ENCODE measurements at places on chromosomes 2 and 18. TPM values are rescaled to one million over a fixed set of nuclear protein-coding genes. Genes with fewer than 3 reads are reported as not detected.

Gene RTP5
- total RNA-seq: not detected

Gene ST8SIA3
- not detected for total RNA-seq

Gene AQP4
- total RNA-seq: 301 TPM

Gene TLK1
- 58.2 TPM for total RNA-seq

Gene KLHL41
- total RNA-seq: 0.68 TPM

Gene KLHL29
- total RNA-seq: 12.9 TPM

Gene C2orf92
- total RNA-seq: 15.1 TPM

DNA sequence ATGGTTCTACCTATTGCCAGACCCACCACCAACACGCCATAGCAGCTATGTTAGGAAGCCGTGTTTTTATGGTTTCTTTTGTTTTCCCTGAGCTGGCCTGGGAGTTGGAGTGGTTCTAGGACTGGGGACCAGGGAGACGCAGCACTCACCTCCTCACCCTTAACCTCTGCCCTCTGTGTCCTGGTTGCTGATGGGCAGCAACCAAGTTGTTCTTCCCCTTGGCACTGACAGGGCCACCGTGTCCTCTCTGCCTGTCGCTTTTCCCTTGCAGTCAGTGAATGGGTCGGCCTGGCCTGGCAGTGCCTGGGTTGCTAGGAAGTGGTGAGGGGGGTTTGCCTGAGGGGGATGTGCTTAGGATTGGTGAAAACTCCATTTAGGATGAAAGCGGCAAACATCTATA, 197.1 kb upstream of the GATA6 start:
- DNase-seq: no peak

DNA sequence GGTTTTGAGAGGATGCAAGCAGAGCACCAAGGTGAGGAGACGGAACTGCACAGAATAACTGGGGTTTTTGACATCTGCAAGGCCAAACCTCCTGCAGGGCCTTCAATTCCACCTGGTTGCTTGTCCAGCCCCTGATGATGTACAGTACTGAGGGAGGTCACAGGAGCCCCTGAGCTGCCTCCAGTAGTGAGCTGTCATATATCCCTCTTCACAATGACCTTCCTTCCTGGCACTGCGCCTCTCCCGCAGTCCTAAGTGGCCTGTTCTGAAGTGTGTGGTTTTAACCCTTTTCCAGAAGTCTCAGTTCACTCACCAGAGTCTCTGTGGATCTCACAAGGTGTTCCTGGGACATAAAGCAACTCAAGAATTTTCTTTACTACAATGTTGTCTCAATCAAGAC, 45.3 kb downstream of the LRRTM1 start:
- no peak for DNase-seq

GRCh38 chr18:2223849-2224248, 347.5 kb downstream of the METTL4 start:
- no peak for DNase-seq

- no peak for DNase-seq
Observed at GRCh38 chr18:6650747-6651146, 78.8 kb upstream of the ARHGAP28 start.

DNA sequence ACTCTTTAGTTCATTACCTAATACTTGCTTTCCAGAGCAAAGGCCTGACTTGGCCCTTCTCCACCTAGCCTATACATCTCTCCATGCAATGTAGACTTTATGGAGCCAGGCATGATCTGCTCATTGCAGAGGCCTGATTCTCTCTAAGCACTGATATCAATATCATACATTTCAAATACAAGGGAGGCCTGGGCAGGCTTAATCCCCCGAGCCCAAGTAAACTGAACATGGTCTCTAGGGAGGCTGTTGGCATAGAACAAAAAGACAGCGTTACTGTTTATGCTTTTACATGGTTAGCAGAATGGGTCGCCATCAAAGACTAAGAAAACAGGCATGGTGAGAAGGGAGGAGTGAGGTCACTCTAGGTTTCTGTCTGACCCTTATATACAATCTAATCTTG, 695.1 kb downstream of the ZEB2 start:
- no peak for DNase-seq

DNA sequence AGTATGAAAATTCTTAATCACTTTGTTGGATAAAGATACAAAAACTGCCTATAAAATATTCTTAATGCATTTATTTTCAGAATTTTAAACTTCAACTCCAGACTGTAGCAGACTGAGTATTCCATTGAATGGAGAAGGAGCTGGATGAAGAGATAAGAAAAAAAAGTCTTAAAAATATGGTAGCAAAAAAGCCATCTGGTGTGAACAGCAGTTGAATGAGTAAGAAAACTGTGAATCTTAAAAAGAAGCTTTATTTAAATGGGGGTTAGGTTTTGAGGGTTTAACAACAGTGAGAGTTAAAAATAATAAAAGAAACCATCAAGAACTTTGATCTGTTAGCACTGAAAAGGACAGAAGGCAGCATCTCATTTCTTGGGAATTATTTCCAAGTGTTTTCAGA, 91.5 kb downstream of the KCNH7 start:
- DNase-seq: no peak

GRCh38 chr2:165369131-165369897, 100.2 kb upstream of the CSRNP3 start:
- peak; percentile 43 for DNase-seq

DNA sequence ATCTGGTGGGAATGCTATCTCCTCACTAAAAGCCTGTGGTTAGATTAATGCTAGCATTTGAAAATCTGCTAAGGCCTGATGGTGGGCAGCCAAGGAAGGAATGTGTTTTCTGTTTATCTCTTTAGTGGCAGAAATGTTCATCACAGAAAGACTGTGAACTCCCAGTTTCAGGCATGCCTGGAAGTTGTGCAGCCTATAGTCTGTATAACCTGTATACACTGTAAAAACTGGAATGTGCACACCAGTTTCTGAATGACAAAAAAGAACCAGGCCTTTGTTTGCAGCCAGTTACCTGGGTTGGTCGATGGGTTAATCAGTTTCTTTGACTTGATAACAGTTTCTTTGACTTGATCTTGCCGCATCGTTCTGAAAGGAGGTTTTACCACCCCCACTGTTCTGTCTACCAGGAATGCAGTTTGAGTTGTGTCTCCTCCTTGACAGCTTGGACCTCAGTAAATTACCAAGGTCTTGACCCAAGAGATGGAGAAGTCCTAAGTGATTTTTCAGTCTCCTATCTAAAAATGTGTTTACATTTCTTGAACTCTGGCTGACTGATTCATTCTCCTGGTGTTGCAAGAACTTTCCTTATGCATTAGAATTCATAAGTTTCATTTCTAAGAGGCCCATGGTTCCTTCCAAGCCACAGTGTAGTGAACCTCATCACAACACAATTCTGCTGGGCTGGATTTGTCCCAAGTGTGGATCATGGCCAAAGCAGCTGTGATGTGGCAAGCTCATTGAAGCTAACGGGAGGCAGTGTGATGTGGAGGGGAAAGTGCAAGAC, 62.2 kb downstream of the KIAA2012 start:
- DNase-seq: no peak

DNA sequence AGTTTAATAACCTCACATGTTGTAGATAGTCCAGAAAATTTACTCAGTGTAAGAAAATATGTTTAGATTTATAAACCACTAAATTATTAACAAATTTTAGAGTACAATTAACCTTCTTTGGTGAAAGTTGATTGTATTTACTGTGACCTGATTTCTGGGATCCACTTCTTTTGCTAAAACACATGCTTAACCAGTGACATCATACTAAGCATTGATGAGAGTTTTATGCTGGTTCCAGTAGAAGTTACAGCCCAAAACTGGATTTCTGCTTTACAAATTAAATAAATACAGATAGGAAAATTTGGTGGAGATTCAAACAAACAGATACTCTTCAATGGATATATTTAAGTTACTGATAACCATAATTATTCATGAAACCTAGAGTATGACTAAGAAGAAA, 40.9 kb downstream of the RBBP8 start:
- no peak for DNase-seq

- no peak for DNase-seq
Observed at GRCh38 chr2:222355860-222356259, 57.1 kb upstream of the PAX3 start.

- DNase-seq: no peak
Observed at GRCh38 chr2:212156088-212156487, 382.5 kb downstream of the ERBB4 start.

DNA sequence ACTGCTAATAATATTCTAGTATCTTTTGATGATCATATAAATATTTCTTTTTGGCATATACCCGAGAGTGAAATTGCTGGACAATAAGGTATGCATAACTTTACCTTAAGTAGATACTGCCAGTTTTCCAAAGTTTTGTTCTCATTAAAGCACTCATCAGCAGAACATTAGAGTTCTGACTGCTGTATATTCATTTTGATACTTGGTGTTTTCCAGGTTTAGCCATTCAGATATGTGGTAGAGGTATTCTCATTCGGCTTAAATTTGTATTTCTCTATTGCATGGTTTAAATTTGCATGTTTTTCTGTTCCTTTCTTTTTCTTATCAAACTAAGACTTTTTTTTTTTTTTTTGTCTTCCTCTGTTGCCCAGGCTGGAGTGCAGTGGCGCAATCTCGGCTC, 18.2 kb downstream of the CYBRD1 start:
- no peak for DNase-seq

DNA sequence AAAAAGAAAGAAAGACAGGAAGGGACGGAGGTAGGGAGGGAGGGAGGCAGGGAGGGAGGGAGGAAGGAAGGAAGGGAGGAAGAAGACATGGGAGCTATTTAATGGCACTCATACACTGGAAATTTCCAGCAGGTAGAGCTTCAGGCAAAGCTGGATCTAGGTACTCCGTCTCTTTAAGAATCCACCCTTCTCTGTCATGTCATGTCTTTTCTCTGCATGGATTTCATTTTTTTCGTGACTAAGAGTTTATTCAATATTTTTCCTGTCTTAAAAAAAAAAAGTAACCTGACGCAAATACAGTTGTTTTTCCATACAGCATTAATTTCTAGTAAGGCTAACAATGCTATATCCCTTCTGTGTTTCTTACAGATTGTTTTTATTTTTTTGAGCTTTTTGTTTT, 56.3 kb upstream of the MCFD2 start:
- no peak for DNase-seq

- DNase-seq: no peak
Observed at GRCh38 chr2:123958011-123958410, 67.1 kb upstream of the CNTNAP5 start.

DNA sequence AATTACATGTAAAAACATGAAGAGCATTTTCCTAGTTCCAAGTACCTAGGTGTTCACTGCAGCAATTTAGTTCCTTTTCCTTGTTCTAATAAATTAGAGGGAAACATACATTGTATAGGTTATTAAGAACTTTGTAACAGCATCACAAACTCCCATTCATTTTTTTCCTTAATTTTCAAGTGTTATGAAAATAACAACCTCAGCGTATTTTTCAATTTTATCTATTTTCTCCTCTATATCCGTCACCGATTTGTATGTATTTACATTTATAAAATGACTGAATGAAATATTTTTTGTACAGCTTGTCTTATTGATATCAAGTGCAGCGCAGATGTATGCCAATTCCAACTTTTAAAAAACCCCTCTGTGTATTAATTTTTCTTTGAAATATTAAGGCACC, 44.0 kb downstream of the ZCCHC2 start:
- DNase-seq: no peak

GRCh38 chr2:8424997-8425900, 256.6 kb upstream of the ID2 start:
- DNase-seq: no peak

GRCh38 chr2:168686452-168687191, 115.8 kb upstream of the NOSTRIN start:
- DNase-seq: no peak

DNA sequence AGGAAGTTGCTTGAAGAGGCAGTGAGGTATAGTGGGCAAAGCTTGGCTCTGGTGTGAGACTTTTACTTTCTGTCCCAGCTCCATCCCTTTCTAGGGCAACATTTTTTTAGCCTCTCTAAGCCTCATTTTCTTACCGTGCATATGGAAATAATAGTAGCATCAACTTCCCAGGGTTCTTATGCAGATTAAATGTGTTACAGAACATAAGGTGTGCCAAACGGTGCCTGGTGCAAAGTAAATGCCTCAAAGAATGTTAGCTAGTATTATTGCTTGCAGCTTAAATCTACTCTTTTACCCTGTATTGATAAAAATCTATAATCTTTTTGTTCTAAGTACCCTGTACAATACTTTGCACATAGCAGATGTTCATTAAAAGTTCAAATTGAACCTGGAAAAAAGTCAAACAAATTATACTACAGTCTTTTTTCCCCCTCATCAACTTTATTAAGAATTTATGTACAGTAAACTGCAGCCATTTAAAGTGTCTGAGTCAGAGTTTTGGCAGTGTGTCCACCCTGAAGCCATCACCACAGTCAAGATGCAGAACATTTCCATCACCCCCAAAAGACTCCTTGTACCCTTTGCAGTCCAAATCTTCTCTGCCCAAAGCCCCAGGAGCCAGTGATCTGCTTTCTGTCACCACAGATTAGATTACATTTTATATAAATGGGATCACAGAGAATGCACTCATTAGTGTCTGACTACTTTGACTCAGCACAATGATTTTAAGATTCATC, 10.6 kb downstream of the MAPRE2 start:
- DNase-seq: no peak

DNA sequence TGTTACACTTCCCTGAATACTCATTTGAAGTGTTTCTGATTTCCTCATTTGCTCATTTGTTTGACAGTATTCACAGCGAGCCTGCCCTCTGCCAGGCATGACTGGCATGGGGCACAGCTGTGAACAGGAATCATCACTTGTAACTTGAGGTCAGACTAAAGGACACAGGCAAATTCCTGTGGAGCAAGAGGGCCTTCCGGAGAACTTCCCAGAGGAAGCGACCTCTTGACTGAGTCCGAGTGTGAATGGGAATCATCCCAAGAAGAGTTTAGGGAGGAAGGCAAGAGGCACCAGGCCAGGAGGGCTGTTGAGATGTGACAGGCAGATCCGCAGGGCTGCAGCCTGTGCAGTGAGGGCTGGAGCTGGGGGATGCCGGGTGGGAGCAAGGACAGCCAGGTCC, 45.4 kb downstream of the LIMS1 start:
- no peak for DNase-seq

DNA sequence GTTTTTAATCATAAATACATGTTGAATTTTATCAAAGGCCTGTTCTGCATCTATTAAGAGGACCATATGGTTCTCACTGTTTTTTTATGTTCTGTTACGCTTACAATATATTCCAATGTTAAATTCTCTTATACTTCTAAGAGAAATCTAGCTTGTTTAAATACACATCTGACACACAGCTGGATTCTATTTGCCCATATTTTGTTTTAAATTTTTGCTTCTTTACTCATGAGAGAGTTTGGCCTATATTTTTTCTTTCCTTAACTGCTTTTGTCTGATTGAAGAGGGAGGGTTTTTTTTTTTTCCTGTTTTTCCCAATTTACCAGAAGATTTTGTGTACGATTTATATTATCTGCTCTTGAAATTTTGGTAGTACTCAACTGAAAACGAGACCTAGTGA, 34.9 kb downstream of the RNF144A start:
- DNase-seq: no peak

All from lower lobe of right lung (tissue), 2 donors.